Putamen (tissue), 1 donor: ENCODE measurements at places on chromosomes 11 and 22.

DNA sequence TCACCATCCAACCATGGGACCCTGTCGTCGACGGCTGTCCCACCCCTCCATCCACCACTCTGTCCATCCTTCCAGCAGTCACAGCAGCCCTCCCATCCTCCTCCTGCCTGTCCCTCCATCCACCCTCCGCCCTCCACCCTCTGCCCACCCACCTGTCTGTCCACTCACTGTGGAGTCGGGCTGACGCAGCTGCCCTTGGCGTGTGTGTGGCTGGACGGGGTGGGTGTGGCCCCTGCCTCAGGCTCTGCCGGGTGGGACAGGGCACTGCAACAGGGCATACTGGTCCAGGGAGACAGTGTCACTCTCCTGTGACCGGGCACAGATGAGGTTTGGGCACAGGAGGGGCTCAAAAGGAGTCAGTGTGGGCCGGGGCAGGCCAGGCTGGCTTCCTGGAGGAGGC lies 1.9 kb downstream of the PKP3 start:
- no peak for DNase-seq

DNA sequence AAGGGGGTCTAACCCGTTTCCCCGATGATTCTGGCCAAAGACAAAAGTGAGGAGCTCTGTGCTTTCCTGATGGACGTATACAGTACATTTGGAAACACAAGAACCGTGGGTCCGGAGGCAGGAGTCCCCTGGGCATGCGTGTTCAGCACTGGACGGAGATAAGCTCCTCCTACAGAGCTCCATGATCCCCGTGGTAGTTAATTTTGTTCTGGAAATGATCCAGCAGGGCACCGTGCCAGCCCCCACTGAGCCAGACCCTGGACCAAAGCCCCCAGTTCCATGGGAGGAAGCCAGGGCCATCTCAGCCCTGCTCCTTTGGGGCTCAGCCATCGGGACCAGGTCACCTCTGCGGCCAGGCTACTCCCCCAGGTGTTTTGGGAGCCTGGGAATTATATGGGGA lies 83.3 kb downstream of the TRMU start:
- no peak for DNase-seq

- DNase-seq: no peak
Observed at GRCh38 chr22:50105208-50106100, 15.6 kb downstream of the MOV10L1 start.

DNA sequence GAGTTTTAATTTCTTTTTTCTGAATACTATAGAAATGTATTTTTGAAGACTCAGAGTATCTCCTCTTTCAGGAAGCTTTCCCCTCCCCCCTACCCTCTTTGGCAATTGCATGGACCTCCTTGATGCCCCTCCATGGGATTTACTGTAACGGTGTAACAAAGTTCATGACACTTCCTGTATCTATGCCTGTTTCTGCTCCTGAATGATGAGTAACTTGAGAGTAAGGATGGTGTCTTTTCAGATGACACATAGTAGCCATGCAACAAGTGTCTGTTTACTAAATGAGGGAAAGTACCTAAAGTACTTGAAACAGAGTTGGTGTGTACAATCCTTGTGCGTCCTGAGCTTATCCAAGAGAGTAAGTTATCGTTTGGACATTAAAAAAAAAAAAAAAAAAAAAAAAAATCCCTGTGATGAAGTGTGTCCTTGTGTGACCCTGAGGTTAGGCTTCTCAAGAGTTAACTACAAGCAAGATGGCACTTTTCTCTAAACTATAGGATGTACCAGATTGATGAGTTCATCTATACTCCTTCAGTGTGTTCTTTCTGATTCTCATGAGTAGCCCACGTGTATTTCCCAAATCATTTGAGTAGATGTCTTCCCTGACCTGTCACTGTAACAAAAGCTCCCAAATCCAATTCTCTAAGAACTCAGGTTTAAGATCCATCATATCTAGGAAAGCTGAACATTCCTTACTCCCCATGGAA lies 7.4 kb downstream of the ETS1 start:
- DNase-seq: no peak

DNA sequence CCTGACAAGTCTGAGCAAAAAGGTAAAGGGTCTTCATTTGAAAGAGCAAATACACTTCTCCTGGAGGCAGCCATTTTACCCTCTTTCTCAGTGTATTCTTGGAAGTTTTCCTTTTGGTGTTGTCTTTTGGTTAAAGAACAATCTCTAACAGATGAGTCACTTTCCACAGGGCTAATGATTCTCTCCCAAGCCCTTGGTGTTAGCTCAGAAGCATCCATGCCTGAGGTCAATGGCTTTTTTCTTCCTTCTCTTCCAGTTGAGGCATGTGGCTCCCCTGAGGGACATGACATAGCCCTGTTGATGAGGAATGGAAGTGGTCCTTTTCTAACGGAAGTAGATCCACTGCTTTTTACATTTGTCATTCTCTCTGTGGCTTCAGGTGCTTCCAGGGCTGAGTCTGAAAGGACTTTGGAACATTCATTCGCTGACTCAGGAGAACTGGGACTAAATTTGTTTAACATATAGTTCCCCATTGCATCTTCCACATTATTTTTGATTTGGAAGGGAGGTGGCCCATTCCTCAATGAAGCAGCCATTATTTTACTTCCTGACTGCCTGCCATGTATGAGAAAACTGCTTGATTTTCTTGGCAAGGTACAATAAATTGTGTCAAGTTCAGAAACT lies 13.8 kb upstream of the POGLUT3 start:
- no peak for DNase-seq

GRCh38 chr11:6402561-6402981 lies 12.3 kb downstream of the SMPD1 start:
- no peak for DNase-seq

GRCh38 chr11:121105481-121106195 lies 4.6 kb downstream of the TECTA start:
- no peak for DNase-seq

- DNase-seq: no peak
Observed at GRCh38 chr22:39253435-39254070, 8.8 kb upstream of the PDGFB start.

DNA sequence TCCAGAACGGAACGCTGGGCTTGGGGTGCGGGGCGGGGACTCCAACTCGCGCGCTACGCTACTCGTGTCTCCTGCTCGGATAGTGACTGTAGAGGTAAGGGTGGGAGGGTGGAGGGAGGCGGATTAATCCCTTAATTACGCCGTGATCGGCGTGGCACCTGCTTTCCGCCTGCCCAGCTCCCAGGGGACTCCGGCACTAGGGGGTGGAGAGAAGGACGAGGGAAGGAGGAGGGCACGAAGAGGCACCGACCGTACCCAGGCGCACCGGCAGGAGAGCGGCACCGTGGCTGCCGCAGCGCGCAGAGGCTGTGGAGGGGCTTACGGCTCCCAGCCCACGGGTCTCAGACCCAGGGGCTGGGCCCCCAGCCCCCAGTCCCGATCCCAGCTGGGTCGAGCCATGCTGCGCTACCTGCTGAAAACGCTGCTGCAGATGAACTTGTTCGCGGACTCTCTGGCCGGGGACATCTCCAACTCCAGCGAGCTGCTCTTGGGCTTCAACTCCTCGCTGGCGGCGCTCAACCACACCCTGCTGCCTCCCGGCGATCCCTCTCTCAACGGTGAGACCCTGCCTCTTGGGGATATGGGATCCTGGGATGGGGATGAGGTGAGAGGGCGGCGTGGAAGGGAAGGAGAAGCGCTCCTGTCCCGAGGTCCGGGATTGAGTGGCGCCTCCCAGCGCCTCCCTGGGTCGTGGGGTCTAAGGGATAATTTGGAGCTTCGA lies at the start of gene ROBO3:
Gene ROBO3 (plus strand): TSS at position 252 of the 721 bp plus-strand sequence. CDS start 146 bp downstream, at position 398.
- DNase-seq: no peak

DNA sequence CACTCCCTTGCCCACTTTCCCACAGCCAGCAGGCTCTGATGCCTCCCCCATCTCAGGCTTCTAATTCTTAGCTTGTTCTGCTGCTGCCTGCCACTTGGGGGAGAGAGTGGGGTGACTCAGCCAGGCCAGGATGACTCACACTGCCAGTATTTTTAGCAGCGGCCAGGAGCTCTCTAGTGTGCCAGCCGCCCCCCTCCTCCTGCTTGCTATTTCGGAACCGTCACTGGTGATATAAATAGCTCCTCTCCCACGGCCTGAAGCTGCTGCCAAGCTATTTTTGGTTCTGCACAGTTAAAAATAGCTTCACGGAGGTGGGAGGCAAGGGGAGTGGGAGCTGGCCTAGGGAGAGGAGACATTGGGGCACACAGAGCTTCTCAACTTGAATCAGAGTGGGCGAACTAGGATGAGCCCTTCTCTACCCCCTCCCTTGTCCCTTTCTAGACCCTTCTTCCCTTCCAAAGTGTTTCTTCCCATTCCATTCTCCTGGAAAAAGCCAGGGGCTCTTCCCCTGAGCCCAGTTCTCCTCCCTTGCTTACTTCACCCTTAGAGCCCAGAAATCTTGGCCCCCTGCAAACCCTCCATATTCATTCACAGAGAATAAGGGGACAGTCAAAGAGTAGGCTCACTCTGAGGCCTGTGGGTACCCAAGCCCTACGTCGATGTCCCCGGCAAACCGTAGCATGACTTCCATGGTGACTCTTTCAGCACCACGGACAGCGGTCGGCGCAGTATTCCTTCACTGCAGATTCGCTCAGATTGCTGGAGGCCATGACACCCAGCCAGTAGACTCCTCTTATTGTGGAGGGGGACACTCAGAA lies 2.5 kb upstream of the NPAS4 start:
- DNase-seq: peak; percentile 80

GRCh38 chr11:83403691-83404389 lies 117.7 kb upstream of the CCDC90B start:
- DNase-seq: no peak

DNA sequence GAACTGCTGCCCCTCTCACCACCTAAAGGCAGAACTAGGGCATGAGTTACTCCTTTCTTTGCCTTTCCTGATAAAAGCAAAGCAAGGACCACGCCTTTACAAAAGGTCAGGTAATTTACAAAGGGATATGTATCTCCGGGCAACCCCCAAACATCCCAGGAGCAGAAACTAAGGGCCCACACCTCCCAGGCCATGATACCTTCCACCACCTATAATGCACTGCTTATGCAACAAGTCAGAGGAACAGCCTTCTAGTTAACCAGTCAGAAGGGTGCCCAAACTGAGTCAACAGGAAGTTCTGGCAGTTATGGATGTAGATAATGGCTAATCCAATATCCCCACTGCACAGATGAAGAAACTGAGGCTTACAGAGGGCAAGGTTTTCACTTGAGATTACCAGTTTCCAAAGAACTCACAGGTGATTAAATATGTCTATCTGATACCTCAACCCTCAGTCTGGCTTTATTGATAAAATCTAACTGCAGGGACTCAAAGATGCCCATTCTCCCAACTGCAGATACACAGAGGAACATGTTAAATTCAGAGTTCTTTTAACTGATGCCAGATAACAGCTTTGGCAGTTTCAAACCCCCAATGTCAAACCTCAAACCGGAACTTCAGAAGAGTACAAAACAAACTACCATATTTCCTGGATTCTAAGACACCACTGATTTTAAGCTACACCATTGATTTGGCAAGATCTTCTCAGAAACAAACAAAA lies 16.8 kb upstream of the CASTOR1 start:
- no peak for DNase-seq

DNA sequence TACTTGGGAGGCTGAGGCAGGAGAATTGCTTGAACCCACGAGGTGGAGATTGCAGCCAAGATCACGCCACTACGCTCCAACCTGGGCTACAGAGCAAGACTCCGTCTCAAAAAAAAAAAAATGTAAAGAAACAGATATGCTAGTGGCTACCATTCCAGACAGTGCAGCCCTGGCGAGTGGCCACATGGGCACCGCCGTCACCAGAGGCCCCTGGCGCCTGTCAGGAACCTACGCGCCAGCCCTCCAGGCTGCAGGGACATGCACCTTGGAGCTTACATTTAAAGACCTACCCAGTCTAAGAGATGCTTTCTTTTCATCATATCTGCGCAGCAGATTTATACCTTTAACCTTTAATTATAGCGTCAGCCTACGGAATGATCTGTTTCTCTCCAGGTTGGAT lies 37.2 kb upstream of the IGSF9B start:
- DNase-seq: no peak

DNA sequence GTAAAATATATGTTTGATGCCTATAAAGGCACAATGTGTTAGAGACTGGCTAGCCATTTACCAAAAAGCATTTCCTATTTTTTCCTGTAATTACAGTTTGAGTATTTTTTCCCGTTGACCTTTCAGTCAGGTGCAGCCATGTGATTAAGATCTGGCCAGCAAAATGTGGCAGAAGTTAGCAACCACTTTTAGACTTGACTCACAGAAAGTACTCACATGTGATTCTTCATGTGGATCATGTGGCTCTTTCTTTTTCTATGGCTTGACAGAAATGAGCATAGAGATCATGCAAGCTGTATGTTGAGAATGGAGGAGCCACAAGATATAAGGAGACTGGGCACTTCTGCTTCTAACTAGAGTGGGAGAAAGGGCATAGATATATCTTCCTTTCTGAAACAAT lies 27.3 kb upstream of the RAB38 start:
- DNase-seq: no peak

DNA sequence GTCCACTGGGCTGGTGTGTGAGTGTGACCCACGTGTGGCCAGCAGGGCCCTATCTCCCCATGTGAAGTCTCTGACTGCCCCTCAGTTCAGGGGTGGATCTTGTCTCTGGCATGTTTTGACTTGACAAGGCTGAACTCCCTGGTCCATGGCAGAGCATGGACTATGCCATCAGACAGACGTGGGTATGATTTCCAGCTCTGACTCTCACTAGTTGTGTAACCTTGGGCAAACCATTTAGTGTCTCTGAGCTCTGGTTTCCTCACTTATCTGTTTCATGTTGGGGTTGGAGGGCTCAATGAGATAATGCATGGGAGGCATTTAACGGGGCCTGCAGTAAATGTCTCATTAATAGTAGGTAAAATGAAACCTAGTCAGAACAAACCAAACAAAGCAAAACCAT lies 254.5 kb upstream of the NARS2 start:
- DNase-seq: no peak

- peak; percentile 63 for DNase-seq
Observed at GRCh38 chr11:12079726-12080556, 30.4 kb upstream of the MICAL2 start.

DNA sequence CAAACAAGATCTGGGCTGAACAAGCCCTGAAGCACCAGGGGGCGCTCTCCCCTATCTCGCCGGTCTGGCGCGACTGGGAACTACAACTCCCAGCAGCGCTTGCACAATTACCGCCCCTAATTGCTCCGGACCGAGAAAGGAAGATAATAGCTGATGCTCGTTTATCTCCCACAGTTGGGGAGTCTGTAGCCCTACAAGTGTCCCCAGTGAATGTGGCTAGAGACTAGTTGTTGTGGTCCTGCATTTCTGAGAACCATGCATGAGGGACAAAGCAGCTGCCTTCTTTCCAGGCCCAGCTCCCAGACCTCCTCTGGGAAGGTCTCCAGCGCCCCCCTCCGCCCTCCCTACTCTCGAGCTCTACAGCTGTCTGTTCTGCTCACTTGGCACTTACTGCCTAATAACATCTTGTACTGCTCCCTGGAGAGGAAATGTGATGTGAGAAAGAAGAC lies 34.4 kb downstream of the NRXN2 start:
- DNase-seq: peak; percentile 94

- no peak for DNase-seq
Observed at GRCh38 chr11:61551634-61552033, 29.2 kb downstream of the SYT7 start.

GRCh38 chr11:125092669-125093068 lies 18.8 kb downstream of the TMEM218 start:
- DNase-seq: no peak

GRCh38 chr11:13955971-13956421 lies 6.5 kb upstream of the SPON1 start:
- no peak for DNase-seq

- no peak for DNase-seq
Observed at GRCh38 chr11:32874132-32874531, 18.5 kb upstream of the QSER1 start.

- no peak for DNase-seq
Observed at GRCh38 chr11:101666916-101667315, 83.1 kb upstream of the TRPC6 start.
